ENCODE measurements at places on chromosomes 3 and 15.

DNA sequence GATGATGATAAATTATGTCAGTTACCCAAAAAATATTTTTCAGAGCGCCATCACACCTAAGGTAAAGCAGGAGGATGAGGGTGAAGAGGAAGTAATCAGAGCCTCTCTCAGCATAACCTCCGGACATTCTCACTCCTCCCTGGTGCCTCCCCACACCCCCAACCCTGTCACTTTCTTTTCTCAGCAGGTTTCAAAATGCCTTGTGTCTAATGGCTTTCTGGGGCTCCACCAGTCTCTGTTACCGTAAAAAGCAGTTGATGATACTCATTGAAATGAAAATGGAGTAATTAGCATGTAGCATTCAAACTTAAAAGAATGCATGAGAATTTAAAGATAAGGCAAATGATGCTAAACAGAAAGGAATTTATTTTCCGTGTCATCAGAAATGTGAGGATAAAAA, 180.0 kb downstream of the ERC2 start:
- no peak for DNase-seq

- DNase-seq: peak; percentile 72
Measured at GRCh38 chr3:38521391-38521987, 25.3 kb downstream of the EXOG start.

GRCh38 chr3:195209847-195210265, 61.1 kb downstream of the XXYLT1 start:
- DNase-seq: no peak

GRCh38 chr3:51099794-51100535, 285.1 kb upstream of the MANF start:
- DNase-seq: peak; percentile 29

- DNase-seq: no peak
Measured at GRCh38 chr3:125072301-125072700, 16.5 kb upstream of the HEG1 start.

- no peak for DNase-seq
Measured at GRCh38 chr15:61047783-61048182, 181.3 kb downstream of the RORA start.

- DNase-seq: no peak
Measured at GRCh38 chr3:8778475-8778874, 9.1 kb upstream of the OXTR start.

- no peak for DNase-seq
Measured at GRCh38 chr3:141336672-141337522, 31.4 kb upstream of the ZBTB38 start.

- DNase-seq: peak; percentile 9
Measured at GRCh38 chr15:51688863-51689262, 7.6 kb downstream of the SCG3 start.

- DNase-seq: no peak
Measured at GRCh38 chr3:120410116-120410515, 40.7 kb downstream of the FSTL1 start.

DNA sequence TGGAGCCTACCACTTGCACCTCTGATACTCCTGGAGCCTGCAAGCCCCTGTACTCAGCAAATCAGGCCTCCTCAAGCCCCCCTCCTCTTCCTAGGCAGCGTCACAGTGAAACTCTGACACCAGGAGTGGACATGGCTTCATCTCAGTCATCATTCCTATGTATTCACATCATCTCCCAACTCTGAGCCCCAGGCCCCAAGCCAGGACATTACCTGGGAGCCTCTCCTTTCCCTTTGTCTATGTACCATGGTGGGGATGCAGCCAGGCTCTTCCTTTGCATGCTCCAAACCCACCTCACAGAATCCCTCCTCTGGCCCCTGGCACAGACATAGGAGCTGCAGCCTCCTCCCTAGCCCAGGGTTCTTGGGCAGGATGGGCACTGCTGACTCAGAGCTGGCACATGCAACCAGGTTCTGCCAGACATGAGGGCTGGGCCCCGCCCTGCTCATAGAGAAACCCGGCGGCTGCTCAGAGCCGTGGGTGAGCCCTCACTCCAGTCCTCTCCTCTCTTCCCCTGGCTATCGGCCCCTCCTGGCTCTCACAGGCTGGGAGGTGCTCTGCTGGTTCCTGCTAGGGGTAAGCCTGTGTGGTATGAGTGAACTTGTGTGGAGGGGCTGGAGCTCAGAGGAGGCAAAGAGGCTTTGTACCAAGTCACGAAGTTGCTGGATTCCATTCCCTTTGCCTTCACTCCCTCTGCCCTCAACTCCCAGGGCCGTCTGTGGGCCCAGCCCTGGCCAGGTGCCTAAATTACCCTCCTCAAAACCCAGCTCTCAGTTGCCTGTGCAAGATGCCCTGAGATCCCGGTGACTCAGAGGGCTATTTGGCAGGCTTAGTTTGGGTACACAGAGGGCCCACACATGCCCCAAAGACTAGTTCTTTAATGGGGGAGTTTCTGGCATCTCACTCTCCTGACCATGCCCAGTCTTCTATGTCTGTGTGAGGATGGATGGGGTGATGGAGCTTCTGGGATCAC, 1.9 kb upstream of the PLCD1 start:
- peak; percentile 76 for DNase-seq

- DNase-seq: no peak
Measured at GRCh38 chr3:195838714-195839113, 27.0 kb upstream of the MUC4 start.

DNA sequence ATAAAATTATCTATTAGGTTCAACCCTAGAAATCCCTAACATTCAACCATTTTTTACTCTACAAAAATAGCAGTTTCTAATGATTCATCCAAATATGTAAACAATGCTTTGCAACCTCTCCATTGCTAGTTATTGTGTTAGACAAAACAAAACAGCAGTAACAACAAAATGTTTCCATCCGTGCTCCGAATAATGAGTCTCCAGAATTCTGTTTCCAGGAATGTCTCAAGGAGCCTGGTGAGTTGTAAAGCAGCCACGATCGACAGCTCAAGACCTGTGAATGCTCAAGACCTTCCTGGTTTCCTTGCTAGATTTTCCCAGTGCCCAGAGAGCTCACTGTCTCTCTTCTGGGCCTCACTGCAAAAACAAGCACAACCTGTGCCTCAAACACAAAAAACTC, 49.9 kb downstream of the CHRD start:
- no peak for DNase-seq

DNA sequence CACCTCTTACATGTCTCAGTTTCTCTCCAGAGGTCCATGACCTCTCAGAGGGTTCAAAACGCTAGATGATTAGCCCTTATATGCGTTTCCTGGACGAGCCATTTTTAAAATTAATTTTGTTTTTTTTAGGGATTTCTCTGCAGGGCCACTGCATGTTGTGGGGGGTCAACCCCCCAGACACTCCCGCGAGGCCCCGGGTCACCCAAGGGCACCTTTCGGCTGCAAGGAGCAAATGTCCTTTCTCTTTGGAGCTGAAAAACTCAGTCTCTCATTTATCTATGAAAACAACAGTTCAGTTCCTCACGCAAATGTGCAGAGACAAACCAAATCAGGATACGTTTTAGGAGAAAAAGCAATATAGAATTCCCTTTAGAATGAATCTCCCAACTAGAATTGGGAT, 944.3 kb upstream of the SEMA6D start:
- no peak for DNase-seq

DNA sequence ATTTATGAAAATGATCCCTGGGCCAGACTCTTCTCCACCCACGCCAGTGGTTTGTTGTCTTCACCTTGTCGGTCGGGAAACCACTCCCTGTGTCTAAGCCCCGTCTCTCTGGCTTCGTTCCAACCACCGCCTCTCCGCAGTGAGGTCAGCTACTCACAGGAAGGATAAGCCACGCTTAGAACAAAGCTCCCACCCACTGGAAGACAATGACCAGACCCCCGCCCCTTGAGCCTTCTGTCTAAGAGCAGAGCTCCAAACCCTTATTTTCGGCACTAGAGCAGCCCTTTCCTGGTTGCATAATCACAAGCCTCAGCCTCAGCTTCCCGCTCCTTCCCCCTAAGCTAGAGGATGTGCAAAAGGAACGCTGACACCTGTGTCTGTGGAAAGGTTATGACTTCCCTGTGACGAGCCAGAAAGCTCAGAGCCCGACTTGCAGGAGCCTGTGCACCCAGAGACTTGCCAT, 114.9 kb upstream of the MEF2A start:
- peak; percentile 81 for DNase-seq

DNA sequence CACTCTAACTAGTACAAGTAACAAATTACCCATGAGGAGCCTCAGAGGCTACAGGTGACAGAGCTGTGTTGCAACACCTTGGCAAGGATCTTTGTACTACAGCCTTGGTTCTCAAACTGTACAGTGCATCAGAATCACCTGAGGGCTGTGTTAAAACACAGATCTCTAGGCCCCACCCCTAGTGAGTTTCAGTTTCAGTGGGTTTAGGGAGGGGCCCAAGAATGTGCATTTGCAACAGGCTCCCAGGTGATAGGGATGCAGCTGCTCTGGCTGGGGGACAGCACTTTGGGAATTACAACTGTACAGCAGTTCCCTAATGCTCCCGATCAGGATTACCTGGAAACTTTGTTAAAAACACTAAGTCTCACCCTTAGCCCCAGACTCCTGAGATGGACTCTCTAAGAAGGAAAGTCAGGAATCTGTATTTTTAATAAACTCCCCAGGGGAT, 66.1 kb upstream of the NR2F2 start:
- DNase-seq: no peak

DNA sequence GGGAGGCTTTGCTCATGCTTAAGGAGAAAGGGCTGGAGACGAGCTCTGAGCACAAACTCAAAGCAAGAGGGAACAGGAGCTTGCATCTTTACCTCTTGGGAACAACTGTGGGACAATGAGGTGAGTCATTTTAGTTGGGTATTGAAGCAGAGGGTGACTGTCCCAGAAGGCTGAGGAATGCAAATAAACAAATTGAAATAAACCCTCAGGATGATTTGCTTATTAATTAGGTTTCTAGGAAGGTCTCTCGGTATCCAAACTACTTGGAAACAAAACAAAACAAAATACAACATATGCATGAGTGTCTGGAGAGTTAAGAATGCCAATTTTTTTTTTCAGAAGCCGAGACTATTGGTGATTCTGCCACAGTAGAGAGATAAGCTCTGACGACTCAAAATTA, 38.4 kb upstream of the CACNA2D3 start:
- DNase-seq: no peak

GRCh38 chr15:79099692-79100091, 9.1 kb upstream of the RASGRF1 start:
- DNase-seq: no peak

DNA sequence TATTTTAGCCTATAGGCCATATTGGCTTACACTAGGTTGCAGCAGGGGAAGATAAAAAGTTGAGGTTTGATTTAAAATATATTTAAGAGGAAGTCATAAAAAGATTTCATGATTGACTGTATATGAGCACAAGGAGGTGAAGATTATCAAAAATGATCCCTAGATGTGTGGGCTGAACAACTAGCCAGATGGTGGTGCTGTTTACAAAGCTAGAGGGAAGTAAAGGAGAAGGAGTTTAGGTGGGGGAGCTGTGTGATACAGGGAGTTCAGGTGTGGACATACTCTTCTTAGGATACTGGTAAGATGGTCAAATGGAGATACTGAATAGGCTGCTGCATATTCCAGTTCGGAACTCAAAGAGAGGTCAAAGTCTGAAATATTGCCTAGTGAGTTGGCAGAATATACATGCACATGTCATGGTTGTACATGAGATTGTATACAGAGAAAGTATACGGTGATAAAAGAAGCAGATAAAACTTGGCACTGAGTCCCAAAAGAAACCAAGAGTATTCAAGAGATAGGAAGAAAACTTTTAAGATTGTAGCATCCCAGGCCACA, 727.8 kb downstream of the NLGN1 start:
- DNase-seq: no peak
